ENCODE measurements at places on chromosomes 5 and 9.

DNA sequence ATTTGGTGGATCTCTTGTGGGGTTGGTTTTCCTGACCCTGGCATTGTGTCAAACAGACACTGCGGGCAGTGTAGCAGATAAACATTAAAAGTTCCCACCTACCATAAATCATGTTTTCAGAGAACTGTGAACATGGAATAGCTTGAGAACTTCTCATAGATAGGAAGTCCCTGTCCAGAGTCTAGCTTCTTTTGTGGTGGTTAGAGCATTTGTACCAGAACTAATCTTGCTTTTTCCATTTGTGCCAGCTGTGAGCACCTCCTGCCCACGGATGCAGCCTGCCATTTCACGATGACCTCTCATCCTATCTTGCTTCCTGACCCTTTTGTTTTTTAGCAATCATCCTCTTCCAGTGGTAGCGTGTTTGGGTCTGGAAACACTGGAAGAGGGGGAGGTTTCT, 61.4 kb downstream of the FAM78A start:
- no peak for DNase-seq

DNA sequence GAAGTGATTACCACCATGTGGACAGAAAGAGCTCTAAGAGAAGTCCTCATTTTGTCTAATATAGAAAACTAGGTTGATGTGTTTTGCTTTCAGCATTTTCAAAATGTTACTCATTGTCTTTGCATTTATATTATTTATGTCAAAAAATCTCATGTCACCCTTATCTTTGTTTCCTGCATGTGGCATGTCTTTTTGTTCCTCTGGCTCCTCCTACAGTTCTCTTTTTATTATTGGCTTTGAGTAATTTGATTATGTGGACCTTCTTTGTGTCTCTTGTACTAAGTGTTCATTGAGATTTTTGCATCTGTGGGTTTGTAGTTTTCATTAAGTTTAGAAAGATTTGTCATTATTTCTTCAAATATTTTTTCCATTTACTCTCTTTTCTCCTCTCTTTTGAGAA, 58.8 kb downstream of the GNG10 start:
- DNase-seq: no peak

- DNase-seq: no peak
Observed at GRCh38 chr5:55220433-55221185, 6.5 kb downstream of the MCIDAS start.

DNA sequence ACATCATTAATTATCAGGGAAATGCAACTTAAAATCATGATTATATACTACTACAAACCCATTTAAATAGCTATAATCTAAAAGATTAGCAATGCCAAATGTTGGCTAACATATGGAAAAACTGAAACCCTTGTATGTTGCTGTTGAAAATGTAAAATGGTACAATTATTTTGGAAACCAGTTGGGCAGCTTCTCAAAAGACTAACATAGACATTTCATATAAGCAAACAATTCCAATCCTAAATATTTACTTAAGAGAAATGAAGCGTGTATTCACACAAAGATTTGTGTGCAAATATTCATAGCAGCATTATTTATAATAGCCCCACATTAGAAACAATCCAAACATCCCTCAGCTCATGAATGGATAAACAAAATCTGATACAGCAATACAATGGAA, 106.2 kb downstream of the ADAMTS12 start:
- no peak for DNase-seq

DNA sequence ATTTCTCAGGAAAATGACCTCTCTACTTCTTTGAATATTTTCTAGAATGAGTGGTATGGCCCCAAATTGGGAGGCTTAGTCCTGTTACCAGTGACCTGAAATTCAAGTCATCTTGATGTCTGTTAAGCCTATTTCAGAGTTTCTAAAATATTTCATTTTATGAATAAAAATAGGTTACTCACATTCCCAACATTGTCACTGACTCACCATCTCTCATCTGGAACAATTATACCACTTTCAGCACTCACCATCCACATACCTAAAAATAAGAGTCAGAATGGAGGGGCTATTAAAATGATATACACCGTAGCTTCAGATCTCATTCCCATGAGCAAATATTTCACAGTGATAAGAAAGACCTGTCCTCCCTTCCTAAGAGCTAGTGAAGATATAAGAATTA, 71.8 kb downstream of the KIAA1958 start:
- DNase-seq: peak; percentile 53

DNA sequence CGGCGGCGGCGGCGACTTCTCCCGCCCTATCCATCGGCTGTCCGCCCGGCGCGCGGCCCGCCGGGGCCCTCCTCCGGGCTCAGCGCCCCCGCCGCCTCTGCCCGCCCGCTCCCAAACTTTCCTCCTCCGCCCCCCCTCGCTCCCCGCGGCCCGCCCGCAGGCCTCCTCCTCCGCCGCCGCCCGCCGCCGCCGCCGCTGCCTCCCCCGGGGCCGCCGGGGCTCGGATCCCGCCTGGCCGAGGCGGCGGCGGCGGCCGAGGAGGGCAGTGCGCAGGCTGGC, 460 bp upstream of the PBX3 start:
- DNase-seq: no peak

- no peak for DNase-seq
Observed at GRCh38 chr9:125896404-125896803, 149.2 kb downstream of the PBX3 start.

GRCh38 chr9:7320139-7320538, 479.4 kb downstream of the DMAC1 start:
- DNase-seq: peak; percentile 63

DNA sequence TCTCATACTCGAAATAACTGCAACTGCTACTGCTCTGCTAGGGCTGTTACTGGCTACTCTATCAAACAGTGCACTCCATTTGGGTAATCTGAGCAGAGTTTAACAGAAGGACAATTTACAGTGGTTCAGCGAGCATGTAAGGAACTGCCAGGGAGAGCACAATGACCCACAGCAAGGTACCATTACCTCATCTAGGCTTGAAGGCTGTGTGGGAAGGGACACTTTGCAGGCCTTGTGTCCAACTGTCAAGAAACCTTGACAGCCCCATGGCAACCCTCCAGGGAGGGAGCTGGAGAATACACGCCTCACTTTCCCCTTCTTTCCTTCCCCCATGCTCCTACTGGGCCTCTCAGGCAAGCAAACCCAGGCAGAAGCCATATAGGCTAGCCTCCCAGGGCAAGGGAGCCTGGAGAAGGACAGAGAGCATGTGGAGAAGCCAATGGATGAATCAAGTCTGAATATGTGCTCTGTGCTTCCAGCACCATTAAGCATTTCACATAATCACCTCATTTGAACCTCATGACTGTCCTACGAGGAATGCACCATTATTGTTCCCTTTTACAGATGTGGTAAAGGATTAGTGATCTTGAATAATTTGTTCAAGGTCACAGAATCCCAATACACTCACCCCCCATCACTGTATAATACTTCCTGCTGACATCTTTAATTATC, 49.9 kb upstream of the JAK2 start:
- DNase-seq: no peak

DNA sequence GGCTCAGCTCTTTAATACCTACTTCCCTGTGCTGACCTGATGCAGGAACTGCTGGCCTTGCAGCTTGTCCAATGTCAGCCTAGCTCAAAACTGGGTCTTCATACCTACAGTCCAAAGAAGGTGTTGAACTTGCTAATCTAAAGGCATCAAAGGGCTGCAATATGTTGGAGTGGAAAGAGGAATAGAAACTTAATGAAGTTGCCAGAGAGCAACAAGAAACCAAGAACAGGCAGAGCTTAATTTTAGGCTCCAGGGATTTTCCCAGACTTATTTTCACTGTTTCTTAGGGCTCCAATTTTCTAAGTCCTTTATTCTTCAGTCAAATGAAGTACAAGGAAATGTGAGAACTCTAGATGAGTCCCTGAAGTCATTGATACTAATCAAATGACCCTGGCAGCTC, 17.6 kb upstream of the ERCC6L2 start:
- DNase-seq: no peak

DNA sequence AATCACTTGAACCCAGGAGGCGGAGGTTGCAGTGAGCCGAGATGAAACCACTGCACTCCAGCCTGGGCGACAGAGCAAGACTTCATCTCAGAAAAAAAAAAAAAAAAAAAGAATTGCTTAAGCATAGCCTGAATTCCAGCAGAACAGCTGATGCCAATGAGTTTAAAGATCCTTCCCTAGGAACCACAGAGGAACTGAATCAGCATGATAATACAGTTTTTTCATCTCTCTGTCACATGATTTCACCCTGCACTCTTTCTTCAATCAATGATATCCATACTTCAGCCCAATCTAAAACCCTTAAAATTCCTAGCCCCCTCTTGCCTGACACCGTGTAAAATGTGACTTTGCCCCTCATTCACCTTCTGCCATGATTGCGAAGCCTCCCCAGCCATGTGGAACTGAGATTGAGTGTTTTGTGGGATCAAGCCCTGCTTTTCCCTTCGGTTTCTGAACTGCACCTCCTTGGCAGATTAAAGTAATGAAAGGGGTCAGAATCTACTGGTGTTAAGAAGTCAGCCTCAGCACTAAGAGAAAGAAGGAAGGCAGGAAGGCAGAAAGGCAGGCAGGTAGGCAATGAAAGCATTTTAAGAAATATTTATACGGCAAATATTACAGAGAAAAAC, 20.9 kb upstream of the DMXL1 start:
- peak; percentile 33 for DNase-seq

GRCh38 chr5:156354571-156354970, 27.6 kb downstream of the SGCD start:
- DNase-seq: no peak

- DNase-seq: no peak
Observed at GRCh38 chr9:129576546-129577543, 44.1 kb downstream of the C9orf50 start.

DNA sequence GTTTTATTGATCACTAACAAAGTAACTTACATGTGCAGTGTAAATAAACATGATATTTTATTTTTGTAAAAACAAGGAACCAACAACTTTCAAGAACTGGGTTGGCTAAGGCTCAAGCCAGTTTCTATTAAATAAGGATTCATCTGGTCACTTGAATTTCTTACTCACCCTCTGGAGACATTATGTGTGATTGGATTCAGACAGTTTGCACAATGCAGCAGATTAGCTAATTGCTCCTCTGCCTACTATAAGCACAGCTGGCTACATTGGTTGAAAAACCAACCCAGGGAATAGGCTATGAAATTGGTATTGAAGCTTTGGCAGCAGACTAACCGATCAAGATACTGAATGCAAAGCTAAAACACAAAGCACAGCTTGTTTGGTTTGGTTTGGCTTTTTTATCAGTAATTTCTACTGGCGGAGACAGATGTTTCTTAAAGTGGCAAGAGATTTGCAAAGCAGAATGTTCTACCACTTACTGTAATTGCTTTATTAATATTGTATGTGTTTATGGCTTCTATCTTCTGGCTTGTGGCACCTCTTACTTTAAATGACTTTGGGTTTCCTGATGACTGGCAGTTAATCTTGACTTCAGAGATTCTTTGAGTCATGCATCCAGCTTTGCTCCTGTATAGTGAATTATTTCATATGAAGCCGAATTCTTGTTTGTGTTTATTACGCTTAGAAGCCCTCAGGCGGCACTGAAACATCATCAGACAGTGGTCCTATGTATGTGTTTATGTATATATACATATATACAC, 231.5 kb downstream of the MPDZ start:
- no peak for DNase-seq
